ENCODE measurements at places on chromosomes 13 and 19.

GRCh38 chr19:17323964-17324332 is 10.7 kb downstream of the ANO8 start:
- DNase-seq: no peak

DNA sequence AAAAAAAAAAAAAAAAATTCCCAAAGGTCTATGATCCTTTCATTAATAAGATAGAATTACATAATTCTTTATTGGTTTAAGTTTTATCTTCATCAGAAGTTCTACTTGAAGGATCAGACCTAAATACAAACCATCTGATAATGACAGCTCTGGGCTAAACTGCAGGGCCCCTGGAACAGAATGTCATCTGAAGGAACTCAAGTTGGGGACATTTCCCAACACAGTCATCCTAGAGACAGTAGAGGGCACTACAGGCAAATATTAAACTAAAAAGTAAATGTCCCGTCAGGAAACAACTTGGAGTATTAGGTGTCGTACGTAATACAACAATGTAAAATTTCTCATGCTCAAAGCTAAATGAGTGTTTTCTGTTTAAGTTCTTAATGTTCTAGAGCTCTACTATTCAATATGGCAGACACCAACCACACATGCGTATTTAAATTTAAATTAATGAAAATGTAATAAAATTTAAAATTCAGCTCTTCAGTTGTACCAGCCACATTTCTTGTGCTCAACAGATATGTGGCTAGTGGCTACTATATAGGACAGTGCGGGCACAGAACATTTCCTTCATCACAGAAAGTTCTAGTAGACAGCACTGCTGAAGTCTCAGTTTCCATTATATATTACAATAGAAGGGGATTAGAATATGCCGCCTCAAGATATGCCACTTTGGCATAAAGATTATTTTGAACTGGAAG is 21.8 kb upstream of the NAXD start:
- DNase-seq: no peak

DNA sequence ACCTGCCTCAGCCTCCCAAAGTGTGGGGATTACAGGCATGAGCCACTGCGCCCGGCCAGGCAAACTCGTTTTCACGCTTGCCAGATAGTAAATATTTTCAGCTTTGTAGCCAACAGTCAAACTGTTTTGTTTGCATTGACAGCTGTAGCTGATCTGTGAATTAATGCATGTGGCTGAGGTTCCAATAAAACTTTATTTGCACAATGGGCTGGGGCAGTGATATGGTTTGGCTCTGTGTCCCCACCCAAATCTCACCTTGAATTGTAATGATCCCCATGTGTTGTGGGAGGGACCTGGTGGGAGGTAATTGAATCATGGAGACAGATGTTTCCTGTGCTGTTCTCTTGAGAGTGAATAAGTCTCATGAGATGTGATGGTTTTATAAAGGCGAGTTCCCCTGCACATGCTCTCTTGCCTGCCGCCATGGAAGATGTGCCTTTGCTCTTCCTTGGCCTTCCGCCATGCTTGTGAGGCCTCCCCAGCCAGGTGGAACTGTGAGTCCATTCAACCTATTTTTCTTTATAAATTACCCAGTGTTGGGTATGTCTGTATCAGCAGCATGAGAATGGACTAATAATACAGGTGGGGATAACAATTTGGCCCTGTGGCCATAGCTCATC is 22.4 kb upstream of the RANBP3 start:
- DNase-seq: no peak

DNA sequence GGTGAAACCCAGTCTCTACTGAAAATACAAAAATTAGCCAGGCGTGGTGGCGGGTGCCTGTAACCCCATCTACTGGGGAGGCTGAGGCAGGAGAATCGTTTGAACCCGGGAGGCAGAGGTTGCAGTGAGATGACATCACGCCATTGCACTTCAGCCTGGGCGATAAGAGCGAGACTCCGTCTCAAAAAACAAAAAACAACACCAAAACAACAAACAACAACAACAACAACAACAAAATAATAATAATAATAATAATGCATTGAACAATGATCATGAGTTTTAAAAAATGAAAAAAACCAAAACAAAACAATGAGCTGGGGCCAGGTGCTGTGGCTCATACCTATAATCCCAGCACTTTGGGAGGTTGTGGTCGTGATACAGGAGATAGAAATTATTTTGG is 23.1 kb upstream of the HOMER3 start:
- no peak for DNase-seq

DNA sequence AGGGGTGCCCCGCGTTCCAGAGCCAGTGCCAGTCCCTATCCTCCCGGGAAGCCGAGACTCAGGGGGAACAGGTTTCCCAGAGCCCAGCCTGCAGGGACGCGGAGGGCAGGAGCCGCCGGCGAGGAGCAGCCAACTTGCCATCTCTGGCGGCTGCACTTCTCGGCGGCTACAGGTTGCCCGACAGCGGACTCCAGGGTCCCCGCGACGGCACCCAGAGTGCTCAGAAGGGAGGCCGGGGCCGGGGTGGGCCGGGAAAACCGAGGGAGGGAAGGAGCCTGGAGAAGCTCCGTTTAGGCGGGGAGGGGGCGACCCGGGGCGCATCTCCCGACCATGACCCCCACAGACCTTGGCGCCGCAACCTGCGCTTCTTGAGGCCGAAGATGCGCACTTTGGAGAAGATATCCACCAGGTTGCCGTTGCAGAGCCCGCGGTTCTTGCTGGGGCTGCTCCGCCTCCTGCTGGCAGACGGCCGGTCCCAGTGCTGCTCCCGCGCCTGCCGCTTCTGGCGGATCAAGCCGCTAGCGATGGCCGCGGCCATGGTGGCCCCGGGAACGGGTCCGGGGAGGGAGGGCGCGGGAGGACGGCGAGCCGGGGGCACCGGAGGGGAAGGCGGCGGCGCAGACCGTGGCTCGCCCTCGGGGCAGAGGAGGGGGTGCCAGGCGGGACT is 463.8 kb downstream of the ITGBL1 start:
- DNase-seq: no peak

Measured in right renal pelvis (tissue), 4 donors.